ENCODE measurements at places on chromosomes 13 and 19.
A peak's percentile ranks its signal among the peaks of the same experiment; 100 is the strongest.

- no peaks in the 10 kb centered on the region for H3K27me3 ChIP-seq
- H3K27ac ChIP-seq, result peak overlapping the region; percentile 91
- H3K36me3 ChIP-seq, result no peaks in the 10 kb centered on the region
- peaks cover 60% of the 10 kb centered on the region for H3K4me1 ChIP-seq
Measured at GRCh38 chr13:113933901-113934300, 40.0 kb downstream of the C13orf46 start.

DNA sequence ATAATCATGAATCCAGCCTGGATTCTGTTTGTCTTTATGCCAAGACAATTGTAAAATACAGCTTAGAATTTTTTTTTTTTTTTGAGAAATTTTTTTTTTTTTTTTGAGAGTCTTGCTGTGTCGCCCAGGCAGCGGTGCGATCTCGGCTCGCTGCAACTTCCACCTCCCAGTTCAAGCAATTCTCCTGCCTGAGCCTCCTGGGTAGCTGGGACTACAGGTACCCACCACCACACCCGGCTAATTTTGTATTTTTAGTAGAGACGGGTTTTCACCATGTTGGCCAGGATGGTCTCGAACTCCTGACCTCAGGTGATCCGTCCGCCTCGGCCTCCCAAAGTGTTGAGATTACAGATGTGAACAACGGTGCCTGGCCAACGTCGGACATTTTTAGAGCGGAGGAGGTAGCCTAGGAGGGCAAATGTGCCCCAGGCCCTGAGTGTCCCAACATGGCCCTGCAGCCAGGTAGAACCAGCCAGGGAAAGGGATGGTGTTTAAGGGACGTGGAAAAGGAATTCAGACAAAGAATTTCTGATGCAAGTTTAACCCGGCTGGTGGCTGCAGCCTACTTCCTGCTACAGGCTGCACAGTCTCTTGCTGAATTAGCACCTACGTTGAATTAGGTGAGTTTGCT lies 89.8 kb downstream of the GNG7 start:
- no peaks in the 10 kb centered on the region for H3K4me1 ChIP-seq
- no peaks in the 10 kb centered on the region for H3K36me3 ChIP-seq
- H3K27me3 ChIP-seq, result peaks cover 29% of the 10 kb centered on the region
- no peak for DNase-seq
- no peak overlapping the region for H3K27ac ChIP-seq

- no peak overlapping the region for H3K27ac ChIP-seq
- H3K36me3 ChIP-seq, result peaks cover 5% of the 10 kb centered on the region
- no peak overlapping the region for H3K4me3 ChIP-seq
- H3K27me3 ChIP-seq, result no peaks in the 10 kb centered on the region
Measured at GRCh38 chr19:11460207-11460606, 20.6 kb downstream of the ELAVL3 start.

DNA sequence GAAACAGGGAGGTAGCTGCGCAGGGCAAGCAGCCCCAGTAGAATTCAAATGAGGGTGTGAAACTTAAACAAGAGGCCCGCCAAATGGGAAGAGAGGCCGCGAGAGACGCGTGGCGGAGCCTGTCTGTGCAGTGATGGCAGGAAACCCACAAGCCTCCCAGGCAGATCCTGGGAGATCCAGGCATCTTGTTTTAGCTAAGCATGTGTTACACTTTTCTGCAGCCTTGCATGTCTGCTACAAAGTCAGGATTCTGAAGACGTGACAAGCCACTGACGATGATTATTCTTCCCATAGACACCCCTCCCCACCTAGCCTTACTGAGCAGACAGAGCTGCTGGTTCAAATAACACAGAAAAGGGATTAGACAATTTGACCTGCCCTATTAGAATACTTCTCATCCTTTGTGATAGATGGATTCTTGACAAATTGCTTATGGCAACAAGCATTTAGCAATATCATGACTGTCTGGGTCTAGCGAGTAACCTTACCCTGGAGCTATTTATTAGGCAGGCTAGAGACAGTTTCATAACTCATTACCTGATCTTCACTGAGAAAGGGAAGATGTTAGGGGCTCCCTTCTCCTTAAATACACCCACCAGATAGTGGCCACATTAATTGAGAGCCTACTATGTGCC lies 185.2 kb upstream of the IRS2 start:
- no peak overlapping the region for H3K4me3 ChIP-seq
- no peak for DNase-seq
- H3K4me1 ChIP-seq, result no peaks in the 10 kb centered on the region
- H3K27ac ChIP-seq, result no peak overlapping the region
- no peaks in the 10 kb centered on the region for H3K27me3 ChIP-seq
- H3K36me3 ChIP-seq, result peaks cover 9% of the 10 kb centered on the region

- H3K27ac ChIP-seq, result no peak overlapping the region
- H3K27me3 ChIP-seq, result no peaks in the 10 kb centered on the region
- DNase-seq, result no peak
- H3K4me1 ChIP-seq, result no peaks in the 10 kb centered on the region
Measured at GRCh38 chr19:7428651-7429113, 60.2 kb downstream of the PEX11G start.

GRCh38 chr19:31118986-31119385 lies 230.2 kb downstream of the TSHZ3 start:
- no peaks in the 10 kb centered on the region for H3K36me3 ChIP-seq
- no peak for DNase-seq
- H3K4me1 ChIP-seq, result peaks cover 6% of the 10 kb centered on the region

DNA sequence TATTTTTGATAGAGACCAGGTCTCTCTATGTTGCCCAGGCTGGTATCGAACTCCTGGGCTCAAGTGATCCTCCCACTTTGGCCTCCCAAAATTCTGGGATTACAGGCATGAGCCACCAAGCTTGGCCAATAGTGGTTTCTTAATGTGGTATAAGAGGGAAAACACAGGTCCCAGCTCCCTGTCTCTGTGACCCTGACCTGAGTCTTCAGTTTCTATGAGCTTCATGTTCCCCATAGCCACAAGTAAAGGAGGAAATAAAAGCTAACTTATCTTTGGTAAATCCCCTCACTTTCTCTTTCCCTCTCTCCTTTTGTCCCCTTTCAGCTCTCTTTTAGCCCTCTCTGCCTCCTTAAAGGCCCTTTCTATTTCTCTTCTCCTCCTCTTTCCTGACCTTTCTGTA lies 50.3 kb downstream of the ABCC4 start:
- no peak for DNase-seq
- no peak overlapping the region for H3K27ac ChIP-seq
- peaks cover 2% of the 10 kb centered on the region for H3K36me3 ChIP-seq

- H3K4me3 ChIP-seq, result no peak overlapping the region
- no peak for DNase-seq
- no peak overlapping the region for H3K27ac ChIP-seq
- H3K4me1 ChIP-seq, result no peaks in the 10 kb centered on the region
Measured at GRCh38 chr19:9130965-9131364, 4.2 kb upstream of the OR7G3 start.

GRCh38 chr13:37899753-37900152 lies 30.2 kb upstream of the TRPC4 start:
- H3K4me3 ChIP-seq, result no peak overlapping the region
- H3K36me3 ChIP-seq, result no peaks in the 10 kb centered on the region
- no peak overlapping the region for H3K27ac ChIP-seq
- H3K27me3 ChIP-seq, result no peaks in the 10 kb centered on the region
- H3K4me1 ChIP-seq, result peaks cover 4% of the 10 kb centered on the region
- no peak for DNase-seq

- H3K4me1 ChIP-seq, result peaks cover 44% of the 10 kb centered on the region
- H3K36me3 ChIP-seq, result no peaks in the 10 kb centered on the region
- no peaks in the 10 kb centered on the region for H3K27me3 ChIP-seq
- no peak for DNase-seq
- no peak overlapping the region for H3K27ac ChIP-seq
Measured at GRCh38 chr13:113931841-113932459, 41.9 kb downstream of the C13orf46 start.

GRCh38 chr19:41726493-41726892 lies 18.1 kb downstream of the CEACAM5 start:
- no peaks in the 10 kb centered on the region for H3K27me3 ChIP-seq
- no peaks in the 10 kb centered on the region for H3K4me1 ChIP-seq
- H3K4me3 ChIP-seq, result no peak overlapping the region

DNA sequence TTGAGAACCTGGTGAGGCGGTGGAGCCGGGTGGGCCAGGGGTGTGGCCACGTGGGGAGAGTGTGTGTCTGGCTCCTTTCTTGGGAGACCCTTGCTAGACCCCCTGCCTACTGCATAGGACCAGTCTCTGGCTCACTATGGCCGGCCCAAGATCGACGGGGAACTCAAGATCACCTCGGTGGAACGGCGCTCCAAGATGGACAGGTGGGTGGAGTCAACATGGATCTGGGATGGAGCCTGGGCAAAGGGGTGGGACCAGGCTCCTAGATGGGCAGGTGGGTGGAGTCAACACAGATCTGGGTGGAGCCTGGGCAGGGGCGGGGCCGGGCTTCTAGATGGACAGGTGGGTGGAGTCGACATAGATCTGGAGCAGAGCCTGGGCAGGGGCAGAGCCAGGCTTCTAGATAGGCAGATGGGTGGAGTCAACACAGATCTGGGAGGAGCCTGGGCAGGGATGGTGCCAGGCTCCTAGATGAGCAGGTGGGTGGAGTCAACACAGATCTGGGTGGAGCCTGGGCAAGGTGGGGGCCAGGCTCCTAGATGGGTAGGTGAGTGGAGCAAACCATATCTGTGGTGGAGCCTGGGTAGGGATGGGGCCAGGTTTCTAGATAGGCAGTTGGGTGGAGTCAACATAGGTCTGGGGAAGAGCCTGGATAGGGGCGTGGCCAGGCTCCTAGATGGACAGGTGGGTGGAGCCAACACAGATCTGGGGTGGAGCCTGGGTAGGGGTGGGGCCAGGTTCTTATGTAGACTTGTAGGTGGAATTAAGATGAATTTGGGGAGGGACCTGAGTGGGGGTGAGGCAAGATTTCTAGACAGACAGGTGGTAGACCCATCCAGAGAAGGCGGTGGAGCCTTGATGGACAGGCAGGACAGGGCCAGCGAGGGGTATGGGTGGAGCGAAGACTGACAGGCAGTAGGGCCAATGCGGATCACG lies 56.5 kb downstream of the VAV1 start:
- no peak overlapping the region for H3K4me3 ChIP-seq
- DNase-seq, result no peak
- H3K36me3 ChIP-seq, result no peaks in the 10 kb centered on the region
- peaks cover 27% of the 10 kb centered on the region for H3K27me3 ChIP-seq

- peaks cover 15% of the 10 kb centered on the region for H3K27me3 ChIP-seq
- H3K4me3 ChIP-seq, result no peak overlapping the region
- H3K27ac ChIP-seq, result no peak overlapping the region
- no peaks in the 10 kb centered on the region for H3K4me1 ChIP-seq
- no peak for DNase-seq
Measured at GRCh38 chr13:26978081-26978860, 193.3 kb downstream of the USP12 start.

DNA sequence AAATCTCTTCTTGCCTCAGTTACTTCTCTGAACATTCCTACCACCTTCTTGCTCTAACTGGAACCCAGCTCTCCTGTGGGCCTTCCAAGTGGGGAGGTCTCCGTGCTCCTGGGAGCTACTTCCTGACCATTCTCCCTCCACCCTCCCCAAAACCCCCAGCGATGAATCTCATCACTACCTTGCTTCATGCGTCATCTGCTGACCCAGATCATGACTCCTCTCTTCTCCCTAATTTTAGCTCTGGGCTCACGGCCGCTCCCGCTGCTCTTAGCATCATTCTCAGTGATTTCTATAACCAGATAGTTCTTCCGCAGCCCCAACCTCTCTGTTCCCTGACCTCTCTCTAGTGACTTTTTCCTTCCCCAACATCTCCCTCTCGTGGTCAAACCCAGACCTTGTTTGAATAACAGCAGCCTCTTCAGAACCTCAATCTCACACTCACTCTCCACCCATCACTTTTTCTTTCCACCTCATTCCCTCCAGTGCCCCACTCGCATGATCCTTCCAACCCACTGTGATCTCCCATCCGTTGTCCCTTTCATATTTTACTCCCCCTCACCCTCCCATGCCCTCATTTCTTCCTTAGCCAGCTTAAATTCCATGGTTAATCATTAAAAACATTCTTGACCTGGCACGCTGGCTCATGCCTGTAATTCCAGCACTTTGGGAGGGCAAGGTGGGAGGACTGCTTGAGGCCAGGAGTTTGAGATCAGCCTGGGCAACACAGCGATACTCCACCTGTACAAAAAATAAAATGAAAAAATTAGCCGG lies 21.8 kb downstream of the MRPS12 start:
- H3K36me3 ChIP-seq, result no peaks in the 10 kb centered on the region
- no peak overlapping the region for H3K27ac ChIP-seq
- peak overlapping the region; percentile 41 for H3K4me3 ChIP-seq
- H3K4me1 ChIP-seq, result peaks cover 21% of the 10 kb centered on the region

DNA sequence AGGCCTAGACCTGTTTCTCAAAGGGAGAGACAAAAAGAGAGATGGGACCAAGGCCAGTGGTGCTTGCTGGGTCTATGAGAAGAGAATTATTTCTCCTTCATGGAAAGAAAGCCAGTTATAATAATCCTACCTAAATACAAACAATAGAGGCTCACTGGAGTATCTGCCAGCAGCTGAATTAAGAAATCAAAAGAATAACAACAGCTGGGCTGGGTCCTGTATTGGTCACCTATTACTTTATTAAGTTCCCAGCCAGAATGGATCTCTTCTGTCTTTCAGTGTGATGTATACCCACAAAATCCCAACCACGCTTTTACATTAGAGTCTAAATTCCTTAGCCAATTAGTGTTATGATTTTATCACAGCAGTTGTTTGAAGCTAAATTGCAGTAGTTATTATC lies 297.8 kb upstream of the DACH1 start:
- no peaks in the 10 kb centered on the region for H3K36me3 ChIP-seq
- H3K4me3 ChIP-seq, result no peak overlapping the region
- DNase-seq, result no peak
- no peaks in the 10 kb centered on the region for H3K27me3 ChIP-seq
- H3K4me1 ChIP-seq, result peaks cover 6% of the 10 kb centered on the region

- peaks cover 3% of the 10 kb centered on the region for H3K4me1 ChIP-seq
- no peaks in the 10 kb centered on the region for H3K27me3 ChIP-seq
- H3K4me3 ChIP-seq, result no peak overlapping the region
- no peak for DNase-seq
Measured at GRCh38 chr19:48368936-48369335, 4.8 kb downstream of the SYNGR4 start.

GRCh38 chr19:30106417-30107095 lies 164.5 kb downstream of the URI1 start:
- H3K4me1 ChIP-seq, result no peaks in the 10 kb centered on the region
- H3K36me3 ChIP-seq, result no peaks in the 10 kb centered on the region
- H3K27ac ChIP-seq, result no peak overlapping the region
- no peaks in the 10 kb centered on the region for H3K27me3 ChIP-seq
- H3K4me3 ChIP-seq, result no peak overlapping the region

- H3K27ac ChIP-seq, result no peak overlapping the region
- no peaks in the 10 kb centered on the region for H3K36me3 ChIP-seq
- peaks cover 8% of the 10 kb centered on the region for H3K4me1 ChIP-seq
- peak; percentile 76 for DNase-seq
Measured at GRCh38 chr13:113562085-113562749, 22.3 kb upstream of the TFDP1 start.

Data from neural crest cell (in vitro differentiated cells).